GM13977 (cell line): ENCODE measurements at places on chromosomes 6 and 20.

DNA sequence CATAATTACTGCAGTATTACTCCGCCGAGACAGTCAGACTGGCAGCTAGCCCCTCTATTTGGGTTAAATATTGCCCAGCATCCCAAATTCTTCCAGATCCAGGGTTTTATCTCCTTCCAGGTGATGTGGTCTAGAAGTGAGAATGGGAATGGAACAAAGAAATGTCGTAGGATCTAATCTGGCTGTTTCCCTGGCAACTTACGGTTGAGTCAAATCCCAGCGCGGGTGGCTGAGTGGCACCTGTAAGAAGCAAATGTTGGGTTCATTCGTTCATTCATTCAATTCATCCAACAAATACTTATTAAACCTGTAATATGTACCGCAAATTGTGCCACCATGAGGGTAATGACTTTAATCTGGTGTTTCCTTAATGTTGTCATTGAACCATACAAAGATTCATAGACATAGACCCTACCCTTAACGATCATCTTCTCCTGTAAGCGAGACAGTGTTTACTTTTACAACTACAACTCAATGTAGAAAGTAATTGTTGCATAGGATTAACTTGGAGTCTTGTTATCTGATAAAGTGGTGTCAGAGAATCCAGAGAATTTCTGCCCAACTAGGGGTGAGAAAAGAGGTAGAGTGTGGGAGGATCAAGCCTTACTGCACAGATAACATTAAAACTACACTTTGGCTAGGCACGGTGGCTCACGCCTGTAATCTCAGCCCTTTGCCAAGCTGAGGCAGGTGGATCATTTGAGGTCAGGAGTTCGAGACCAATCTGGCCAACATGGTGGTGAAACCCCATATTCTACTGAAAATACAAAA is 91.3 kb upstream of the ADGRF1 start:
- no peak for DNase-seq

DNA sequence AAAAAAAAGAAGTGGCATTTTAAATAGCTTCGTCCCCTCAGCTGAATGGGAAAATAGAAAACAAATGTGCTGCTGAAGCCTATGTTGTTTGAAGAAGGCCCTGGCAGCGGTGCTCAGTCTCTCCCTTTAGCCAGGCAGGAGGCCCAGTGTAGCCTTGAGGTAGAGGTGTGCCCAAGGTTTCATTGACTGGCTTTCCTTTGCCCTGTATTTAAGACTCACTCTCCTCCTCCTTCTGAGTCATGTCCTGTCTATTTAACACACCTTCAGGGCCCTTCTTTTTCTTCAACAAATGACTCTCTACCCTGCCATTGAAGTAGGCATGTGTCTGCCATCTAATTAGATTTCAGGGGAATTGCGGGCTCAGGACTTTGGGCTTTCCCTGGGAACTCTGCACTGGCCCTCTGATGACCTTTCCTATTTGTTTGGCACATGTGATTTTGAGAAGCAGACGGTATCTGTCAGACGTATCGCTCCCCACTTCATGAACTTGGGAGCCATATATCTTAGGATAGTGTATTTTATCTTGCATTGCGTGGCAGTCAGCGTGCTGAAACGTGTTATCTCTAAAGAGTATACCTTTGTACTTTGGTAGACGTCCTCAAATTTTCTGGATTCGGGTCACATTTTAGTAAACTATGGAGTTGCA is 4.3 kb downstream of the TJAP1 start:
- no peak for DNase-seq

DNA sequence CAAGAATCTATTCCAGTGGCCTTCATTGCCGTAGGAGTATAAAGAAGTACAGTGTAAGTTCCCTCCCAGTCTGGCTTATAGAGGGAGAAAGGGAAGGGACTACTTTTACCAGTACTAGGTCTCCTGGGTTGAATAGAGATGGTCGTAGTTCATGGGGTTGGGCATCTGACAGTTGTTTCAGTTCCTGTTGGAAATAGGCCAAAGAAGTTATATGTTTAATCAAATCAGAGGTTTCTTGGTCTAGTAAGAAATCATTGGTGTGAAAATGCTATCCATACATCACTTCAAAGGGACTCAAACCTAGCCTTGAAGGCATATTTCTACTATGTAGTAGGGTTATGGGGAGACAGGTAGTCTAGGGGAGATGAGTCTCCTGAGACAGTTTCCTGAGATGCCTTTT is 45.6 kb upstream of the MAN1A1 start:
- no peak for DNase-seq

- DNase-seq, result no peak
These were observed 100.5 kb upstream of the EDN1 start for GRCh38 chr6:12189661-12190060.

GRCh38 chr6:107660839-107661238 is 163.3 kb downstream of the SCML4 start:
- no peak for DNase-seq

- DNase-seq, result no peak
These were observed 78.1 kb upstream of the FAM83B start for GRCh38 chr6:54768494-54768893.

- DNase-seq, result no peak
These were observed 24.6 kb upstream of the TAAR1 start for GRCh38 chr6:132683543-132683942.

- peak; percentile 35 for DNase-seq
These were observed 28.7 kb upstream of the TXNDC5 start for GRCh38 chr6:7939184-7939863.

GRCh38 chr6:81511423-81511822 is 241.1 kb downstream of the TENT5A start:
- no peak for DNase-seq

DNA sequence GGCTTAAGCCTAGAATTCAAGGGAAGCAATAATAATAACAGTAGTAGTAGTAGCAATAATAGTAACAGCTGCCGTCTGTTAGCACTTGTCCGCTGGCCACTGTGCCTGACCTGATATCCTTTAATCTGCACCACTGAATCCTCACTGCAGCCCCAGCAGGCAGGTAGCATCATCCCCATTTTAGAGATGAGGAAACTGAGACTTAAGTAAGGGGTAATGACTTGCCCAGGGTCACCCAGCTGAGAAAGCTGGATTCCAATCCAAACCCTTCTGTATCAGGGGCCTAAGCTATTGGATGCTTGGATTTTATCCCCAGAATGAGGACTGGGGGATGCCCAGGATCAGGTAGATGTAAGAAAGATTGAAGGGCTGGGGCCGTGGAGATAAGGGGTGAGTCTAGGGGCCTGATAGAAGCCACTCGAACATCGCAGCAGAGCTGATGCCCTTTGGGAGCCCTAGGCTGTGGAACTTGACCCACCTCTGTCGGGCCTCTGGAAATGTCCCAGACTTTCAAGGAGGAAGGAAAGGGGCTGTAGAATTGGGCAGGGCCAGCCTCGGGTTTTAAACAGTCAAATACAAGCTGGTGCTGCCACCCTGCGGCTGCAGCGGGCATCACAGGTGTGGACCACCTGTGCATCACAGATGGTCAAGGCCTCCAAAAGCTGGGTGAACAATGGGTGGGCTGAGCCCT is 102.1 kb upstream of the MYL9 start:
- peak; percentile 83 for DNase-seq

GRCh38 chr6:14655201-14656061 is 537.9 kb downstream of the CD83 start:
- DNase-seq, result no peak

GRCh38 chr20:23404196-23404595 is 17.1 kb downstream of the NAPB start:
- DNase-seq, result no peak

DNA sequence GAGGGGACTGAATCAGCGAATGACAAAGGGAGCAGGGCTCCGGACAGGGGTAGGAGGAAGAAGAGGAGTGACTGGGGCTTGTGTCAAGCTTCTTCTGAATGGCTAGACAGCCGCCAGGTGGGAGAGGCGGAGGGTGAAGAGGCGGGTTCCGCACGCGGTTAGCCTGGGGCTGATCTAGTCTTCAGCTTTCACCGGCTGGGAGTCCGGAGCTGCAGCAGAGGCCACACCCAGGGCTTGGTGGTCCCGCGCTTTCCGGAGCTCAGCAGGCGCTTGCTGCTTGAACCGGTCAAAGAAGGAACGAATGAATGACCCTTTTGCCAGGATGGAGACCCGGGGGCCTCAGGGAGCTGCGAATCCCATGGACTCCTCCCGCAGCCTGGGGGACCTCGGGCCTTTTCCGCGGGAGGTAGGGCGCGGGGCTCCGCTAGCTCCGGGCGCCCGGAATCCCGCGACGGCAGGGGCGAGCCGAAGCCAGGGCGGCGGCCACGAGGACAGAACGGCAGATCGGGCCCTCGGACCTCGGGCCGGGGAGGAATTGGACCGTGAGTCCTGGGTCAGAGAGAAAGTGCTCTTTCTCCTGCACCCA is at the start of gene C6orf141:
C6orf141 (plus strand) TSS at position 177 of the 586 bp plus-strand sequence; CDS start at position 302, 125 bp downstream.
- peak; percentile 61 for DNase-seq

GRCh38 chr20:41697861-41698559 is 79.8 kb upstream of the CHD6 start:
- DNase-seq, result peak; percentile 23

GRCh38 chr6:81172056-81172740 is 580.3 kb downstream of the TENT5A start:
- no peak for DNase-seq

- no peak for DNase-seq
These were observed 193.8 kb downstream of the COL12A1 start for GRCh38 chr6:75012018-75012417.

DNA sequence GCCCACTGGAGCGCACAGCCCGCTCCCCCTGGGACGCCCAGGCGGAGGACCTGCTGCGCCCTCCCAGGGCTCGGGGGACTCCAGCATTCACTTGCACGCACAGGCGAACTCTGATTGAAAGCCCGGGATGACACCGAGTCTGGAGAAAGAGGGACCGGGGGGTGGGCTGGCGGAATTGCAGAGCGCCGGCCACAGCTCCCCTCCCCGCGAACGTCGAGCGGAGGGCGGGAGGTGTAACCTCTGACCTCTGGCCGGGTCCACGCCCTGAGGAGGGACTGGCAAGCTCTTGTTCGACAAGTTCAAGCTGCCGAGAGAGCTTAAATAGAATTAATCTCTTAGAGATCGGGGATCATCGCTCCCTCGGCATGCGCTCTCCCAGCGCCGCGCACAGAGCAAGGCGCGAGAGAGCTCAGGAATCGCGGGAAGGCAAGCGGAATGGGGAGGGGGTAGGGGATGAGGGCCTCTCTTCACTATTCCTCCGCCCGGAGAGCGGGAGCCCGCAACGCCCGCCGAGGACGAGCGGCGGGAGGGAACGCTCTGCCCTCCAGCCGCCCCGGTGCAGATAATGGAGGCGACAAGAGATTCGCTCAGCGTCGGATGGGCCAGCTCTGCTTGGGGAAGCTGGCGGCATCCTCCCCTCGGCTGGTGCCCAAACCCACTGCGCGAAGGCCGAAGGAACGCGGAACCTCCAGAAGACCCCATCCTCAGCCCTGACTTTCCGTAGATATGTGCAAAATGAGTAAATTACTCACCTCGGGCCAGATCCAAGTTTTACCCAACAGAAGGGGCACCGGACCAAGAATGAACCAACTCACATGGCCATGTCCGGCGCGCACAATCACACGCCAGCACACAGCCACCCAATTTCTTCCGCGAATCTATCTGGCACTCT is 761 bp upstream of the NR2E1 start:
- DNase-seq, result no peak

GRCh38 chr20:58402305-58402704 is 13.3 kb downstream of the VAPB start:
- DNase-seq, result no peak

GRCh38 chr6:25172819-25173218 is 106.4 kb upstream of the CARMIL1 start:
- no peak for DNase-seq

GRCh38 chr6:156359912-156360311 is 417.3 kb upstream of the ARID1B start:
- DNase-seq, result peak; percentile 15

DNA sequence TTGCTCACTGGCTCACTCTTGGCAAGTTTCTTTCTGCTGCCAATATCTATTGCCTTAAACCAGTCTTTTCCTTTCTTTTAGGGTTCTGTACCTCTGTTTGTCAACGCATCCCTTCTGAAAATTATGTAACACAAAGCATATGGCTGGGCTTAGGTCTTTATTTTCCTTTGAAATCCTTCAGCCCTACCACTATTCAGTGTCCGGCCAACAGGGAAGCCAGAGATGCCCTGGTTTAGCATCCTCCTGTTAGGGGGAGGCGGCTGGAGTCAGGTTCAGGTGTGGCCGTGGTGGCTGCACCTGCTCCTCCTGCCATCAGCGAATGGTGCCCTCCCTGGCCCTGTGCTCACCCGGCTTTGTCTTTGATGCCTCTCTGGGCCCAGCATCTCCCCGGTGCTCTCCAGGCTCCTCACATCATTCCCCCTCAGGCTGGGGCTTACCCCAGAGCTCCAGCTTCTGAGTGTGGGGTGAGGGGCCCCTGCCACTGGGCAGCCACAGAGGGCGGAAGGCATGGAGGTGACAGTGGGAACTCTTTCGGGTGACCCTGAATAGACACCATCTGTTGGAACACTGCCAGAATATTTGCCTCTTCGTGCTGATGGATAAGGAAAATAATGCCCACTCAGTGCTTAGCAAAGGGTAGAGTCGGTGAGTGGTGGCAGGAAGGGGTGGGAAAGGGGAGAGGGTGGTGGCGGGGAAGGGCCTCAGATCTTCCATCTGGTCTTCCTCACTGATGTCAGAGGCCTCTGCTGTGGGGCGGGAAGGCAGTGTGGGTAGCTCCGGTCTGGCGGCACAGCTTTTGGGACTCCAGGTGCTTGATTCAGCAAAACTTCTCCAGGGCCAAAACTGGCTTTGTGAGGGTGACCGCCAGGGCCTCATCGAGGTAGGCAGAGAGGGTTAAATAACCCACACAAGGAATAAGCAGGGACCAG is 97.2 kb downstream of the DACT2 start:
- DNase-seq, result no peak

- DNase-seq, result no peak
These were observed 235.8 kb downstream of the PHACTR1 start for GRCh38 chr6:12952318-12952717.

GRCh38 chr6:144314003-144314485 is 28.9 kb downstream of the UTRN start:
- no peak for DNase-seq

DNA sequence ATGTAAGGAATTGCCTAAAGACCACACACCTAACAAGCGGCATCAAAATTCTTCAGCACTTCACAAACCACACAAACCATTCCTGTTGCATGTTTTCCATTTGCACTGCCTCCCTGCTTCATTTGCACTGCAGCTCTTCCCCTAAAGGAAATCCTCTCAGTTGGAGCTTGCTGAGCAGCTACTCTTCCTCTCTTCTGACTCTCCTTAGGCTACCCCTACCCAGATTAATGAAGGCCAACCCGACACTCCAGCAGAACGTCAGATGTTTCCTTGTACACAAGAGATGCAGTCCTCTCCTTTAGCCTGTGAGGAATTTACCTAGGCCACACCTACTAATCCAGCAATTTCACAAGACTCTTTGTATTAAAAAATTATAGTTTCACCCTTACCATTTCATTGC is 8.1 kb downstream of the BEND6 start:
- no peak for DNase-seq

GRCh38 chr6:82397962-82398692 is 34.5 kb downstream of the TPBG start:
- no peak for DNase-seq

- DNase-seq, result no peak
These were observed 230.8 kb downstream of the CD83 start for GRCh38 chr6:14348389-14348788.

- no peak for DNase-seq
These were observed 8.3 kb downstream of the LRRN4 start for GRCh38 chr20:6045566-6045965.
